ENCODE measurements at places on chromosomes 2 and 18. TPM values are rescaled to one million over a fixed set of nuclear protein-coding genes. Genes with fewer than 3 reads are reported as not detected.

PDCL3 gene
- 21.4 TPM for total RNA-seq

DNA sequence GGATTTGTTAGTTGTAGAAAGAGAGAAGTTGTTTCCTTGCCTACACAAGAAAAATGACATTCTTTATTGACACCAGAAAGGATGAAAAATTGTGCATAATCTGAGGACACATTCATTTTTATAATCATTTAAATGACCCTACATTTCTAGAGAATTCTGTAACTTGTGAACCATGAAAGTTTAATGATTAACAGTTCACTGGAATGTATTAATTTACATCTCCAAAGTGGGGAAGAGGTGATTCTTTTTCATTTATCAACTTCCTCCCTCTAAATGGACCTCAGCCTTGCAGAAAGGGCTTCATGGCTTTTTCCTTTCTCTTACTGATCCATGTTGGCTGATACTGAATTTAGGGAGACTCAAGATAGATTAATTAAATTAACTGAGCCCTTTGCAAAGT, 565.2 kb upstream of the LINC00305 start:
- no peak for DNase-seq

C2orf66 gene
- total RNA-seq: not detected

DNA sequence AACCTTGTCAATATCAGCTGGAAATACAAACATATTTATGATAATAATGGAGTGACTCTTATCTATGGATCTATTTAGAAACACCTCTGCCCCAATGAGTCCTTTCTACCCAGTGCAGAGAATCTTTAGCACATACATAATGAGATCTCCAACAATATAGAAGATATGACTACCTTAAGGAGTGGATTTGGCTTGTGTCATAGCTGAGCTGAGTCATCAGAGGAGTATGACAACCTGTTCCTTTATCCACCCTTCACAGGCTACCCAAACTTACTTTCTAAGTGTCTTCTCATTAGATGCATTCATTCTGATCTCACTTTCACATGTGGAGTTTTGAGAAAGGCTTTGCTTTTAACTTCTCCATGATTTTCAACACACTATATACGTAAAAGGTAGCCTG, 1218.9 kb downstream of the DSC3 start:
- DNase-seq: no peak

ALKAL2 gene
- total RNA-seq: not detected

NEB gene
- 1.4 TPM for total RNA-seq

GRCh38 chr2:217182926-217183325, 323.1 kb upstream of the TNP1 start:
- DNase-seq: no peak

- peak; percentile 63 for DNase-seq
Measured at GRCh38 chr2:156845806-156846558, 409.8 kb downstream of the GPD2 start.

GATA6 gene
- total RNA-seq: 2.1 TPM

DNA sequence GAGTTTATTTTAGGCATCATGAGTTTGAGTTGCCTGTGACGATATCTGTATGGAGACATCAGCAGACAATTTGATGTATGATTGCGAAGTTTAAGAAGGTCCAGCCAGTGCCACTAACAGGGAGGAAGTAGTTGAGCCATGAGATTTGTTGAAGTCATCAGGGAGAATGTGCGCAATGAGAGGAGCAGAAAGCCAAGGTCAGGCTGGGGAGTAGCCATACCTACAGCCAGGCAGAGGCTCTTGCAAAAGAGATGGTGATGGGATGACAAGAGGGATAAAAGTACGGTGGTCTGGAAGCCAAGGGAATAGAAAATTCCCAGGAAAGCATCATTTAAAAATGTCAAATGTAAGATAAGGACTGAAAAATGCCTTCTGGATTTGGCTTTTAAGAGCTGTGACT, 51.2 kb downstream of the LIMS1 start:
- DNase-seq: no peak
